CD4-positive, alpha-beta T cell treated with Interleukin-4 for 4 hours (primary cell): ENCODE measurements at places on chromosomes 4 and X.

- no peak for DNase-seq
Observed at GRCh38 chrX:132271311-132271778, 52.1 kb upstream of the RAP2C start.

- DNase-seq: no peak
Observed at GRCh38 chr4:25060963-25061340, 30.2 kb upstream of the LGI2 start.

GRCh38 chr4:123421937-123422781 is 25.6 kb downstream of the SPRY1 start:
- DNase-seq: peak; percentile 24

GRCh38 chr4:73257651-73258435 is 755 bp downstream of the ANKRD17 start:
- peak; percentile 12 for DNase-seq

GRCh38 chrX:100928660-100929613 is at the start of gene XKRX:
Gene XKRX (minus strand): TSS chrX:100928917. CDS start chrX:100928304, 613 bp downstream.
- DNase-seq: peak; percentile 35

DNA sequence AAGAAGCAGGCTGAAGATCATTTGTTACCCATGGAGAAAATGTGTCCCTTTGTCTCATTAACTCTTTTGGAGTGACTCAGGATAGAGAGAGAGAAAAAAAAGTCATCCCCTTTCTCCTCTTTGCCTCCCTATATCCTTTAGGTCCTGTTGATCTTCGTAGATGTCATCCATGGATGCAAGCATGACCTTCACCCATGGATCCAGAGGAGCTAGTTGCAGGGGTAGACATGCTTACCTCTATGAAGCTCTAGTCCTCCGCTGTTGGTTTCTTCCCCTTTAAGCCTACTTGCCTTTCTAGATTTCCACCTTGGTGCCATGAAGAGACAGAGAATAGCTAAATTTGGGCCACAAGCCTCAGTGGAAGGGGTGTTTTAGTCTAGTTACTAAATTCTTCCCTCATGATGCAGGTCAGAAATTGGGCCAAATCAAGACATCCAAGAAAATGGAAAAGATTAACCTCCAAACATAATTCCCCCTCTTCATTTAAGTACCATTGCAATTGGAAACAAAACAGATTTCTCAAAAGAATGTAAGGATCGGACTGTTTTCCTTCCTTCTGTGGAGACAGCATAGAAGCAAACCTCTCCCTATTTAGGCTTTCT is 178.4 kb downstream of the TECRL start:
- DNase-seq: no peak

- no peak for DNase-seq
Observed at GRCh38 chr4:174402470-174403176, 118.9 kb downstream of the CEP44 start.

- no peak for DNase-seq
Observed at GRCh38 chr4:183241322-183241640, 78.8 kb downstream of the CLDN22 start.

DNA sequence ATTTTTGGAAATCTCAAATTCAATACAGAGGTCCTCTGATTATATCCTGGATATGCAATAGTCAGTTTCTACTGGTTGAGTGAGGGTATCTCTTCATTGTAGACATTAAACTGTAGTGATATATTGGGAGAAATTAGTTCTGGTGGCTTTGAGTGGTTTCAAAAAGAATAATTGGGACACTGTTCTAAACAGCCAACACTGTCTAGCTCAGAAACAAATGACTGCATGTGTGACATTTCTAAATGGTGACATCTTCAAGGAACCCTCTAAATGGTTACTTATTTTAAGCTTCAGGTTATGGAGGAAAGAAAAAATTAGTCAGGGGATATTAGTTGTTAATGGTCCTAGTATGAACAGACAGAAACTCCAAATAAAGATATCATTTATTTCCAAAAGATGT is 186.2 kb downstream of the LARP7 start:
- no peak for DNase-seq

DNA sequence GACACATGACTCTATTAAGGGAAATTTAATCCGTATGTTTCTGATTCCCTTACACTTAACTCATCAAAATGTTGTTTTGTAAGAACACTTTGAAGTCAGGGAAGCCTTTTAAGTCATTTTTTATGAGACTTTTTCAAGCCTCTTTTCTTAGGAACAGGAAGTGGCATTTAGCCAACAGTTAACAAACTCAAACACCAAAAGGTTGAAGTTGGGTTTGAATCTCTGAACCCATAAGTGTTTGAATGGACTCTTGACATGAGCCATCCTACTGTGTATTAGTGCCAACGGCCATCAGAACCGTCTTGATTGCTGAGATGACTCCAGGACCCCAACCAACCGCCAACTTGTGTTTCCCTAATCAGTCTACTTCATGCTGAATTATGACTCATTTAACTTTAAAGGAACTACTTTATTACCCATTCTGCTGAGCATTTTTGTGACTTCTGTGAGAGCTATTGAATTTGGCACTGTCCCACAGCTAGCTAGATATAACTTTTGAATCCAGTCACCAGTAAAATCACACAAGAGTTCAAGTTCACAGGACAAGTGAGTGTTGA is 209.1 kb upstream of the FAT1 start:
- DNase-seq: no peak

DNA sequence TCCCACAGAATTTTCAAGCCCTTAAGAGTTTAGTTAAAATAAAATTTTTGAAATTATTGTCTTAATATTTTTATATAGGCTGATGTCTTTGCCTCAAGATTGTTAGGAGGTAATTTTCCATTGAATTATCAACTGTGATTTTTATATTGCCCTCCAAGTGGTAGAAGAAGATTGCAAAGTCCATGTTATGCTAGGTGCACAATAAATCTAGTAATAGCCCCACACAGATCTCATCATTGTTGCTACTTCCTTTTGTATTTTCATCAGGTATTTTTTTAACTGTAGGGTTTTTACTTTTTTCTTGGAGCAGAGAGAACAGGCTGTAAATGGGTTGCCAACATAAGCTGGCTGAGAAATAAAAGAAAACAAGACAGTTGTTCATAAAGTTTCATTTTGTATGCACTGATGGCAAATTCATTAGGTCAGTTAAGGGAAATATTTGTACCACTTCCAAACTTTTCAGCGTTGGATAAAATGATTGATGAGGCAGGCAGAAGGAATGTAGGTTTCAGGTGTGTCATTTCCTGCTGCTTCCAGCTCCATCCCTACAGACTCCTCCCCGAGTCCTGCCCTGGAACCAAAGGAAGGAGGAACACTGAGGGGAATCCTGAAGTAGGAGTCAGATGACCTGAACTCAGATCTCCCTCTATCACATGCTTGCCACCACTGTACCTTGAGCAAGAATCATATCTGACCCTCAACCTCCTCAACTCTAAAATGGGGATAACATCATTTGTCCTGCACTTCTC is 105.5 kb downstream of the PRRG1 start:
- DNase-seq: no peak

GRCh38 chr4:19944806-19945205 is 306.9 kb upstream of the SLIT2 start:
- DNase-seq: no peak

DNA sequence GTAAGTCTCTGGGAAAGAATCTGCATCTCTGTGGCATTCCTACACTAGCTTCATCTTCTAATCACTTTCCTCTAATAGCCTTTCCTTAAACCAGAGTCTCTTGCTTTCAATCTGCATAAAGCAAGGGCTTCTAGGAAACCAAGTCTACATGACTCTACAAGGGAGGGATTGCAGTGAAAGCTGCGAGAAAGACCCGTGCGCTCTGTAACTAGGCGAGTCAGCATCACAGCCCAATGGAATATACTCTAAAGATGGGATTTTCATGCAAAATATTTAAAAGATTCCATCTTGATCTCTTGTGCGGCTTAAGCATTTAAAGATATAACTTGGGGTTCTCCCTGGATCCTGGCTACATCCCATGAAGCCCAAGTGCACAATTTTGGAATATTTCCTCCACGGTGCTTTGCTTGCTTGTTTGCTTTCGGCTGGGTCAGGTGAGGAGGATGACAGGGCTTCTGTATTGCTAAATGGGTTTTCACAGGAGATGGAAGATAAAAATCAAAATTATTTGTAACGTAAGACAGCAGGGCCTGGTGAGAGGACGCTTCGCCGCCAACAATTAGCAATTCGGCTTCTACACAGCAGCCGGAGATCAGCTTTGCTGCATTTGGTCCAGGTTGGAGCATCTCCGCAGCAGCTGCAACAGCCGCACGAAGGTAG is 687 bp upstream of the GRIA2 start:
- no peak for DNase-seq

GRCh38 chrX:34546366-34546765 is 110.7 kb downstream of the TMEM47 start:
- no peak for DNase-seq

GRCh38 chrX:112457788-112458187 is 221.9 kb downstream of the LHFPL1 start:
- no peak for DNase-seq

DNA sequence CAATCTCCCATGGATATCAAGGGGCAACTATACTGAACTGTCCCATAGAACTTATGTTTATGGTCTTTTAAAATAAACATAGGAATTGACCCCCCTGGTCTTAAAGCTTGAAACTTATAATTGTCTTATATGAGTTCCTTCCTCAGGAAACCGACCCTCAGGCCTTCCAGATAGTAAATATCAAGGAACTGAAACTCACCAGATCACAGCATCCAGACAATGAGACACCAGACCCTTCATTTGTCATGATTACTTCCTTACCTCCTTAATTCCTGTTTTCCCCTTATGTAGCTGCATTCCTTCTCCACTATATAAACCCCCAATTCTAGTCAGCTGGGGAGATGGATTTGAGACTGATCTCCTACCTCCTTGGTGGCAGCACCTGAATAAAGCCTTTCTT is 94.8 kb upstream of the GRPR start:
- DNase-seq: no peak

GRCh38 chr4:89997171-89997704 is 102.6 kb downstream of the MMRN1 start:
- DNase-seq: no peak

- DNase-seq: no peak
Observed at GRCh38 chr4:138909587-138909986, 106.0 kb upstream of the NOCT start.
